ENCODE measurements at places on chromosomes 5 and 9.
A peak's percentile ranks its signal among the peaks of the same experiment; 100 is the strongest.

DNA sequence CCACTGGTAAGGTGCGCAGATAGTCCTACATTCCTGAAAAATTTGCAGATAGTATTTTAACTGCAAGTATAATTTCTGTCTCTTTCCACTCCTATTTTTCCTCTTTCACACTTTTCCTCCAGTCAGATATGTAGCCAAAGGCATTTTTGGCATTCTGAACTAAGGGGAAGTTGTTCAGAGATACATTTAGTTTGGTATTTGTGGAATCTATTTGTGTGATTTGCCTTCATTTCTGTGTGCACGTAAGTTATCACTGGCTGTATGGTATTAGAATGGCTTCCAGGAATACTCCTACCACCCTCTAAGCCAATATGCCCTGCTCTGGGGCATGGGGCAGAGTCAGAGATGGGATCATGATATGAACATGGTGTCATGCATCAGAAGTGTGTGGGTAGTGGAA is 45.8 kb upstream of the GRAMD2B start:
- DNase-seq = no peak

- no peak for DNase-seq
Observed at GRCh38 chr5:54332720-54333119, 22.3 kb upstream of the ARL15 start.

GRCh38 chr5:179271821-179272325 is 73.4 kb downstream of the ADAMTS2 start:
- DNase-seq = no peak

GRCh38 chr5:178279723-178280438 is 47.3 kb upstream of the PHYKPL start:
- DNase-seq = peak; percentile 91

DNA sequence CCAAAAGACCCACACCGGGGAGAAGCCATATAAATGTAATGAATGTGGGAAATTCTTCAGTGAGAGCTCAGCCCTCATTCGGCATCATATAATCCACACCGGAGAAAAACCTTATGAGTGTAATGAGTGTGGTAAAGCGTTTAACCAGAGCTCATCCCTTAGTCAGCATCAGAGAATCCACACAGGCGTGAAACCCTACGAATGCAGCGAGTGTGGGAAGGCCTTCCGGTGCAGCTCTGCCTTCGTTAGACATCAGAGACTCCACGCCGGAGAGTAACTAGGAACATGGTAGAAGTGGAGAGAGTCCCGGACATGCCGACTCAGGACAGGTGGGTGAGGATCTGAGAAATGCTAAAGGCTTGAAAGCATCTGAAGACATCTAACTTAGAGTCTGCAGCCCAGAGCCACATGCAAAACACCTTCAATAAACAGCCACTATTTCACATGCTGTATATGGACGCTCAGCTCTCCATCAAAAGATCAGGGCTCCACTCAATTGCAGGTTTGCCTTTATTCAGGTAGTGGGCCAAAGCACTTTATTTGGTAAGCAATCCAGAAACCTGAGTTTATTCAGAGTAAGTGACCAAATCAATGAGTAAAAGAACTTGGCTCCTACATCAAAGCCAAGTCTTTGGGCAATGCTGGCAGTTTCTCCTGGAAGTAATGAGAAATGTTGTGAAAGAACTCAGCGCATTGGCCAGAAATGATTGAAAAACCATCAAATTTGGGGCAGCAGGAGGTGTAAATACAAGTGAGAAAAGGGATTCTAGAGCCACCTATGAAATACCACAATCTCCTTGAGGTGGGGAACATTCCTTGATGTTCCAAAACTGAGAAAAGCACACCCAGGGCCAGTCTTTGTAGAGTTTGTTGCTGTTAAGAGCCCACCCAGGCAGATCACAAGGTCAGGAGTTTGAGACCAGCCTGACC is 6.0 kb downstream of the RPL12 start:
- peak; percentile 48 for DNase-seq

DNA sequence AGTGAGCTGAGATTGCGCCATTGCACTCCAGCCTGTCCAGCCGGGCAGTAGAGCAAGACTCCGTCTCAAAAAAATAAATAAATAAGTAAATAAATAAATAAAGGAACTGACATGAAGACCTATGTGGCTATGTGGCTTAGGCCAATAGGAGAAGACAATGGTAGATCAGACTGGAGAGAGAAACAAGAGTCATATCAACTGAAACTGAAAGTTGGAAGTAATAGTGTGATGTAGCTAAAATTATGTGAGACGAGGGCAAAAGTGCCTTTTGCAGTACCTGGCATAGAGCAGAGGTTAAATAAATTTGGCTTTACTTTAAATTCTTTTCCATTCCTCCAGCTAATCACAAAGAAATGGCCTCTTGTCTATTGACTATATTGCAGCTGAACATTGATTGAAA is 7.3 kb downstream of the FBP2 start:
- DNase-seq = no peak

- no peak for DNase-seq
Observed at GRCh38 chr5:61302200-61302563, 29.9 kb upstream of the ZSWIM6 start.

- DNase-seq = no peak
Observed at GRCh38 chr5:146051678-146052077, 53.7 kb downstream of the PLAC8L1 start.

DNA sequence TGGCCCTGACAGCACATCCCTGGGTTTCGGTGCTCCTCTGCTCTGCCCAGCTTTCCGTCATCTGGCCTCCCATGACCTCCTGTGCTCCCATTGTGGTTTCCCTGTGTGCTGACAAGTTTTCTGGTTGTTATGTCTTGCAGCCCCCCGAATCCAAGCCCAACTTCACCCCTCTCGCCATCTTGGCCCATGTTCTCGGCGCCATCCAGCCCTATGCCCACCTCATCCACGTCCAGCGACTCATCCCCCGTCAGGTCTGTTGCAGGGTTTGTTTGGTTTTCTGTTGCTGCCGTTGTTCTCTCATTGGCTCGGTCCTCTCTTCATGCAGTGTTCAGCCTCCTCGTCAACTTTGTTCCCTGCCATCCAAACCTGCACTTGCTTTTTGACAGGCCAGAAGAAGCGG is 196.4 kb downstream of the NR3C1 start:
- DNase-seq = no peak

DNA sequence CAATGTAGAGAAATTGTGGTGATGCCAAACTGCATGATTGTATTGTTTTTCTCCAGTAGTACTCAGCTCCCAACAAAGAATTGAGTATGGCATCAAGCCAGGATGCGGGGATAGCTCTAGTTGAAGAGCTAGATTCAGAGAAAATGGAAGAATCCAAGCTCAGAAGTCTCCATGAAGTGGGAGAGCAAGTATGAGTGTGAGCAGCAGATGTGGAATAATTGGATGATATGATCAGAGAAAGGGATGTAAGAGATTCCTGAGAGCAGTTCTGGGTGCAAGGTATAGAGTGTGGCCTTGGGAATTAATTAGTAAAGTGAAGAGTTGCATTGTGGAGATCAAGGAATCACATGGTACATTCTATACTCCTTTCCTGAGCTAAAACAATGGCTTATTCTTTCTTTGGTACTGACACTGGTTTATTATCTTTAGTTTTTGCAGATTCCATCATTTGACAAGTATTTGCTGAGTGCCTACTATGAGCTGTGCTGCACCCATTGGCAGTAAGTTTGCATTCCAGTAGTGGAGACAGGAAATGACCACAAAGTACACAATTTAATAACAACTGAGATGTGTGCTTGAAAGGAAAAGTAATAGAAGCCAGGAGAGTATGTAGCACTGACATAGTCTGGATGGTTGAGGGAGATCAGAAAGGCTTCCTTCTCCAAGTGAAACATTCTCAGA is 177.1 kb downstream of the CPLANE1 start:
- DNase-seq = no peak

DNA sequence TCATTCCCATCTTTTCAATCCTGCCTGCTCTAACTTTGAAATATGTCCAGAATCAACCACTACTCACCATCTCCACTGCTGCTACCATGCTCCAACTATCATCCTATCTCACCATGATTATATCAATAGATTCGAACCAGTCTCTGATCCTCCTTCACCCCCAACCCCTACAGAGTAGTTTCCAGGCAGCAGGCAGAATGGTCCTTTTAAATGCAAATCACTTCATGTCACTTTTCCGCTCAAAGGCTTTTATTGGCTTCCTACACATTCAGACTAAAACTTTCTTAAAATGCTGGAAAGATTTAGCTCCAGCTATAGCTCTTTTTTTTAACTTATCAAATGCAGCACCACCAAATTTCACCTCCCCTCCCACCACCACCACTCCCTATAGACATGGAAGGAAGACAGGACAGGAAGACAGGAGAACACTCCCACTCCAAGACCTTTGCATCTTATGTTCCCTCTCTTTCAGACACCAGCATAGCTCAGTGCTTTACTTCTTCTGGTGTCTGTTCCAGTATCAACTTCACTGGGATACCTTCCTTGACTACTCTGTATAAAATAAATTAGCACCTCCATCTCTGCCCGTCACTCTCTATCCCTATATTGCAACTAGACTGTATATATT is 9.9 kb upstream of the PPP2R2B start:
- no peak for DNase-seq

DNA sequence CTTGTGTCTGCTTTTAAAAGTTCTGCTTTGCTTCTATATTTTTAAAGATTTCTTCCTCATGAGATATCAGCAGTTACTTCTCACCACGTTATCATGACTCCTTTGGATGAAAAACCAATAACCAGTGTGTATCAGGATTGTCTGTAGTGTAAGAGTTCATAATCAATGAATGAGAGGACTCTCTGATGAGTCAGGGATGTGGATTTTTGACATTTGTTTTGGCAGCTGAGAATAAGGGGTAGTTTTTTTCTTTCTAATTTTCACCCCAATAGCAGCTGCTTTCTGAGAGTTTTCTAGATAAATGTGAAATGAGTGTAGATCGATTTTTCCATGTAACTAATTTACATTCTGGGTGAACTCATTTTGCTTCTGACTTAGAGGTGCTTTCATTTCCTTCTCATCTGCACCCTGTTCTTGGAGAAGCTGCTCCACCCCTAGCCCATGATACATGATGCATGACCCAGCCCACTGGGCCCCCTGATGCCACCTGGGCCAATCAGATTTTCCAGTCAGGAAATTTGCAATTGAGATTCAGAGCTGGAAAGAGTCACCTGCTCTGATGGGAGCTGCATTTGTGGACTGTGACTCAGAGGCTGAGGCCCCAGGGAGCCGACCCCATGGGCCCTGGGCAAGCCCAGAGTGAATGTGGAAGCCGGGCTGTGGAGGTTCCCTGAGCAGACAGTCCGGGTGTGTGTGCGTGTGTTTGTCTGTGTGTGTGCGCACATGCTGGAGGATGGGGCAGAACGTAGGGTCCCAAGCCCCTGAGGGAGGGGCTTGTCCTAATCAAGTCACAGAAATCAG is 159.3 kb downstream of the RGS3 start:
- DNase-seq = peak; percentile 28

DNA sequence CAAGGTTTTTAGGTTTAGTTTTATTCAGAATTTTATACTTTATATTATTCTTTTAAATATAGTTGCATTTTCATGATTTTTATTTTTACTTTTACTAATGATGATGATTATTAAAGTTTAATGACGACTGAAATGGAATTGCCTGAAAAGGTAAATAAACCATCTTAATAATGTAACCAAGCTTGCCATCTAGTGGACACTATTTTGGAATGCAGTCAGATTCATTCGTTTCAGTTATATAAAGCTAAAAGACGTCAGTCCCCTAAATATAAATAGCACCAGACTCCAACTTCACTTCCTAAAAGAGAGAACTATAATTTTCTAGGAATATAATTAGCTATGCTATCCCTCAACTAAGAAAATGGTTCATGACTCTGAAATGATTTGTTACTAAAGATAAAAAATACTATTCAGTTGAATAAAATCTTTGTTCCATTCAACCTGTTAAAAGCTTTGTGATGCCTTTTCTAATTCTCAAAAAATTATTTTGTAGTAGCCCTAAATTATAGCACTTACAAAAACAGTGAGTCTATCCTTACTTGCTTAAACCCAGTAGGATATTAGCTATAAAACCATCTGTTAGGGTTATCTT is 19.9 kb downstream of the ABITRAM start:
- DNase-seq = no peak

DNA sequence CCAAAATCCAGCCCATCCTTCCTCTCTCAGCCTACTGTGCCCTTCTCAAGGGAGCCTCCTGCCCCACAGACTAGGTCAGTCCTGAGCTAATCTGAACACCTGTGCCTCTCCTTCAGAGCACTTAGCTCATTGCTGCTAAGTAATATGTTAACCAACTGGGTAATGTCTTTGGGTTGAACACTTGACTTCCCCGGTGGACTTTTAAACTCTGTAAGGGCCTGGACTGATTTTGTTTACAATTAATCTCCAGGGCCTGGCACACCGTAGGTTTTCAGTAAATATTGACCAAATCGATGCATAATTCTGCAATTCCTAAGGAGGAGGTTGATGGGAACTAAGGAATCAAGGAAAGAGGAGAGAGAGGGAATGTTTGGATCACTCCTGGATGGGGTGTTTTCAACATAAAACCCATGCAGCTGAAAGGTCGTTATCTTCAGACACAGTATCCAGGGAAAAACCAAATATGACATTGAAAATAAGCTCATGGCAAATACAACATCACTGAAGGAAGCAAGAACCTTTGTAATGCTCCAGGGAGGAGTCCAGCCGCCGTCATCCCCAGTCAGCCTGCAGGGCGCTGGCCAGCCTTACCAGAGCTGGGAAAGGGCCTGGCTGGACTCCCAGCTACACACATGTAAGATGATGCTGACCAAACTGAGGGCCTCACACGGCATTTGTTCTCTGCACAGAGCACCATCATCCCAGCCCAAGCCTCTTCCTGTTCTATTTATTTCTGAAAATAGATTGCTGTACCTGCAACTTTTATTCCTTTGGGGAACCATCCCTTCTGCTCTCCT is 166.3 kb downstream of the C5orf15 start:
- no peak for DNase-seq

DNA sequence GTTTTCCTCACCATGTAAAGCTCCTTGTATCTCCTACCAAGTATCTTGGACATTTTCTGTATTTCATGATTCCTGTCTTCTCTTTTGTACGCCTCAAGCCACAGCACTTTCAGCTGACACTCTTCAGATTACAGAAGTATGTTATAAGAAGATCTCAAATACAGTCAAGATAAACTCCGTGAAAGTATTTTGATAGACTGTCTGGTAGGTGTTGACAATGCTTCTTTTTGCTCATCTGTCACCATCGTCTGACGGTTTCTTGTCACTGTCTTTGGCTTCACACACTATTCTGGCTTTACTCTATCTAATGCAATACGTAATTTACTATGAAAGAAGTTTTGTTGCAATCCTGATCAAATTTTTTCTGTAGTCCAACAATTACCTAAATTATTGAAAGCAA is 294.5 kb upstream of the CDH12 start:
- DNase-seq = no peak

DNA sequence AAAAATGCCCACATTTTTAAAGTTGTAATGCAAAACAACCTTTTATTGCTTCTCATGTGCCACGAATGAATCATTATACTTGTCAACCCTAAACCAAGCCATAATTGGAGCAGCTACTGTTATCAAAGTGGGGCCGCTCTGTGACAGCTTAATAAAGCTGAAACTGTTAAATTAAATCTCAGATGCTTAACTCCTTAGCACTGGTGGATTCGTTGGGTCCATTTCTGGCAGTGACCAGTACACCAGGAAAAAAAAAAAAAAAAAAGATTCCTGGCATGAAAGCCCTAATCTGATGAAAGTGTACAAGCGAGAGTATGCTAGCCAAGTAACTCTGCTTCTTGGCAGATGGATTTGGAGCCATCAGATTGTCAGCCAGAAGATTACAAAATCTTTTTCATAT is 164.8 kb downstream of the ZSWIM6 start:
- no peak for DNase-seq

GRCh38 chr9:20479419-20480155 is 142.7 kb downstream of the MLLT3 start:
- no peak for DNase-seq

- DNase-seq = no peak
Observed at GRCh38 chr9:126559296-126559695, 54.4 kb upstream of the LMX1B start.

- DNase-seq = no peak
Observed at GRCh38 chr5:151461312-151461711, 13.9 kb downstream of the SLC36A1 start.
